ENCODE measurements at places on chromosomes 6 and 20. TPM values are rescaled to one million over a fixed set of nuclear protein-coding genes. Genes with fewer than 3 reads are reported as not detected.

SLC26A8 gene
- total RNA-seq: 0.61 TPM

C4B gene
- 170 TPM for total RNA-seq

- no peaks in the 10 kb centered on the region for H3K4me1 ChIP-seq
- no peak overlapping the region for H3K27ac ChIP-seq
- H3K36me3 ChIP-seq: no peaks in the 10 kb centered on the region
- DNase-seq: no peak
- H3K4me3 ChIP-seq: no peak overlapping the region
Observed at GRCh38 chr6:154689493-154690255, 43.5 kb upstream of the SCAF8 start.

DNA sequence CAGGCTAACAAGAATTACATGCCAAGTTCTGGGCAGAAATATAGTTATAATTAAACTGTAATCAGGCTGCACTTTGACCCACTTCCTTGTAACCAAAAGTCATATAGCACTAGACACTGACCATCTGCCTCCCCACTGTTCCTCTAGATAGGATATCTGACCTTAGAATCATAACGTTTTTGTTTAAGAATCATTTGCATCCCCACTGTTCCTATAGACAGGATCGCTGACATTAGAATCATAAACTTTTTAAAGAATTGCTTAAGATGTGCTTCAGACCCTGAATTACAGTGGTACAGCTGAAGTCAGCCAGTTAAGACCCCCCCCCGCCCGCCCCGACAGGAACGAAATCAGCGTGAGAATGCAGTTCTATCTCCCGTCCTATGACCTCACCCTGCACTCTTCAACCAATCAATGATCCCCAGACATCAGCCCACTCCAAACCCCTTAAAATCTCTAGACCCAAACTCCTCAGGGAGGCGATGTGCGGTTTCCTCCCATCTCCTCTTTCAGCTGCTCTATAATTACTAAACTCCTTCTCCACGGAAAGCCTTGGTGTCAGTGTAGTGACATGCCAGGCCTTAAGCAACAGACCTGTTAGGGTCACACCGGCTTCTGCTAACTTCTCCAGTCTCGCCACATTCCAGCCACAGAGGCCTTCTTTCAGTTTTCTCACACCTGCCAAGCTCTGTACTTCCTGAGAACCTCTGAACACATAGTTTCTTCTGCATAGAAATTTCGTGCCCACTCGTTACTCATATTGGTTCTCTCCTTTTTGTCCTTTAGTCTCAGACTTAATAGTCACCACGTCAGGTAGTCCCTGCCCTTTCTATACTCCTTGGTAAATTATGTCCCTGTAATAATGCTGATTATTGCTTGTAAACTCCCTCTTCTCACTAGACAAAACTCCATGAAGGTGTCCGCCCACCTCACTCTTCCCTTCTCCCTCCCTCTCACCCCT is 93.5 kb downstream of the DTNBP1 start:
- H3K36me3 ChIP-seq: no peaks in the 10 kb centered on the region
- peaks cover 10% of the 10 kb centered on the region for H3K4me1 ChIP-seq
- no peak for DNase-seq
- no peaks in the 10 kb centered on the region for H3K27me3 ChIP-seq

DNA sequence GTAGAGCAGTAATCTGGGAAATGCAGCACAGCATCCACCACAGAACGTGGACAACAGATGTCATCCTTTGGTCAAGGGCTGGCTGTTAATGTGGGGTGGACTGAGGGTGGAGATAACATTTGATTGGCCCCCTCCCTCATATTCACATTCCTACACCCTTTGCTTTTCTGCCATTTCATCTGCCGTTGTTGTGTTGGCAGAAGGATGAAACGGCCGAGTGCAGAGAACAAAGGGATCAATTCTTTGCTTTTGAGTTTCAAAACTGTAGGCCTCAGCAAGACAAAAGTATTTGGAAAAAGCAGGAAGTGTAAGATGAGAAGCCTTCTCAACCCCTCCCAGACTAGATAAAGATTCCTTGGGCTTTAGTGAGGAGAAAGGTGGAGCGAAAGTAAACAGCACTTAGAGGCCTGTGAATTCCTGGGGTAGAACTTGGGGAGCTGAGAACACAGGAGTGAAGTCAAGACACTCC is 74.2 kb upstream of the PHIP start:
- H3K27me3 ChIP-seq: no peaks in the 10 kb centered on the region
- no peak overlapping the region for H3K4me3 ChIP-seq
- H3K4me1 ChIP-seq: peaks cover 4% of the 10 kb centered on the region
- no peaks in the 10 kb centered on the region for H3K36me3 ChIP-seq
- H3K27ac ChIP-seq: no peak overlapping the region

GJA10 gene
- total RNA-seq: not detected

GRCh38 chr6:149212892-149213801 is 104.4 kb upstream of the TAB2 start:
- no peak overlapping the region for H3K27ac ChIP-seq
- no peak overlapping the region for H3K4me3 ChIP-seq
- no peaks in the 10 kb centered on the region for H3K27me3 ChIP-seq
- no peaks in the 10 kb centered on the region for H3K36me3 ChIP-seq

DNA sequence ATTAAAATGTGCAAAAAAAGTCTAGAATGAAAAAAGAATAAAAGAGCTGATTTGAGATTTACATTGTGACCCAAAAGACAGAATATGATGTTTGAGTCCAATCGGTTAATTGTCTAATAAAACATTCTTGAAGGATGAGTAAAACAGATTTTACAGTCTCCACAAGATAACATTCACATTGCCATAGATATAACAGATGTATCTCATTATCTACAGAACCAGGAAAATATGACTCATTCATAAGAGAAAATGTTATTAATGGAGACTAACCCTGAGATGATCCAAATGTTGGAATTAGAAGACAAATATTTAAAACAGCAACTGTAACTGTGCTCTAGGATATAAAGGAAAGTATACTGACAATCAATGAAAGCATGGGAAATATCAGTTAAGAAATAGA is 141.7 kb downstream of the RFX6 start:
- no peak overlapping the region for H3K4me3 ChIP-seq
- no peak for DNase-seq
- H3K36me3 ChIP-seq: no peaks in the 10 kb centered on the region
- no peaks in the 10 kb centered on the region for H3K4me1 ChIP-seq
- H3K27ac ChIP-seq: no peak overlapping the region
- H3K27me3 ChIP-seq: no peaks in the 10 kb centered on the region

DNA sequence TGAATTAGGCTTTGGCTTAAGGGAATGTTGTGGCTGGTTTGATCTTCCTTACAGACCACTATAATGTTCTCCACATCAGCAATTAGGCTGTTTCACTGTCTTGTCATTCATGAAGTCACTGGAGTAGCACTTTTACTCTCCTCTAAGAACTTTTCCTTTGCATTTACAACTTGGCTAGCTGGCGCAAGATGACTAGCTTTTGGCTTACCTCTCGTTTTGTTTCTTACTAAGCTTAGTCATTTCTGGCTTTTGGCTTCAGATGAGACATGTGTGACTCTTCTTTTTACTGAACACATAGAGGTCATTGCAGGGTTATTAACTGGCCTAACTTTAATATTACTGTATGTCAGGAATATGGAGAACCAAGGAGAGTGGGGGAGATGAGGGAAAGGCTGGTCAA is 143.2 kb downstream of the PTCHD4 start:
- H3K4me3 ChIP-seq: no peak overlapping the region
- H3K4me1 ChIP-seq: no peaks in the 10 kb centered on the region
- no peaks in the 10 kb centered on the region for H3K27me3 ChIP-seq
- H3K36me3 ChIP-seq: no peaks in the 10 kb centered on the region
- DNase-seq: no peak

DNA sequence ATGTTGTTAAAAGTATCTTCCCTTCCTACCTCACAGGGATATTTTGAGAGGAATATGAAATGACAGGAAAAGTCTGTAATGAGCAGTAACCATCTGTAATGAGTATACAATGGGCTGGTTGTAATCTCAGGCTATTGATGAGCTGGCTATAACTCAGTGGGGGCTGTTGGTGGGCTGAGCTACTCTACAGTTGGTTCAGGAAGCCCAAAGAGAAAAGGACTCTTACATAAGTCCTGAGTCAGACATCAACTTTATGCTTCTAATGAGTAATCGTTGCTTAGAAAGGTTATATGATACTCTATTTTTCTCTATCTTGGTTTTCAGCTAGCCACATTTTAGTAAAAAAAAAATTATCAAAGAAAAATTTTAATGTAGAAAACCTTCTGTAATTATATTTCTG is 26.4 kb downstream of the ZNF391 start:
- H3K4me1 ChIP-seq: no peaks in the 10 kb centered on the region
- H3K27me3 ChIP-seq: no peaks in the 10 kb centered on the region
- DNase-seq: no peak
- H3K4me3 ChIP-seq: no peak overlapping the region
- H3K27ac ChIP-seq: no peak overlapping the region

- no peak for DNase-seq
- H3K36me3 ChIP-seq: no peaks in the 10 kb centered on the region
- H3K27ac ChIP-seq: no peak overlapping the region
- H3K4me3 ChIP-seq: no peak overlapping the region
- no peaks in the 10 kb centered on the region for H3K27me3 ChIP-seq
Observed at GRCh38 chr20:53346335-53346648, 247.3 kb downstream of the ZNF217 start.

DNA sequence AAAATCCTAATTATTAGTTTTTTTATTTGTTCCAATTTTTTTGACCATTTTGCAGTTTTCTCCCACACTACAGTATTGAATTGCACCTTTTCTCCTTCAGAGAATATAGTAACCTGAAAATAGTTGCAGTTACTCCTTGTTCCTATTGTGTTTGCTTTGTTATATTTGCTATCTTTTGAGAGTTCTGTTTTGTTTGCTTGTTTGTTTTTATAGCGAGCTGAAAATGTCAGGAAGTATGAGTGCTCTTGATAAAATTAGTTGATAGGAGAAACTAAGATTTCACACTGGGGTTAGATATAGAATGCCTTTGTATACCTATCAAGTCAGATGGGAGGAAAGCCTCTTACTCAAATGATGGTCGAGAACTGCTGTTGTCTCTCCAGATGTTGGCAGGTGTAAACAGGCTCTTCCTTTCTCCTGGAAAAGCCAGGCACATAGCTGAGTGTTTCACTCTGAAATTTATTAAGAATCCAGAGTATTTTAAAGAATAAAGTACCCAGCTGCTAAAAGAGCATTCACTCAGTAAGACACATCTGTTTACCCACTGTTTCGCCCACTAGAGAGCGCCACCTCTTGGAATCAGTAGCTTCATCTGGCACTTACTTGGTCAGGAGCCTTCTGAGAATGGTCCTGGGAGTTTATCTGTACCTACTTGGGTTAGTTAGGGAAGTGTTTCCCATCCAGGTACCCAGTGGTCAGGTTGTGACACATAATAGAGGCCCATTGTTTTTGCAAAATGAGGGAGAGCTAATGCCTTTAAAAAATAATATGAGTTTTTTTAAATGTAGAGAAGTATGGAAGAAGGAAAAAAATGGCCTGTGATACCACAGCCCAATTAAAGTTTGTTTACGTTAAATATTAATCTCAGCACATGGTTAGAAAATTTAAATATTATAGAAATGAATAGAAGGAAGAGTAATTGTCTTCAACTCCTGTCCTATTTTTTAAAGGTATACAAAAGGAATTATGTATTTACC is 11.2 kb downstream of the NT5DC1 start:
- DNase-seq: no peak
- H3K36me3 ChIP-seq: peaks cover 32% of the 10 kb centered on the region
- H3K4me3 ChIP-seq: no peak overlapping the region
- H3K27me3 ChIP-seq: no peaks in the 10 kb centered on the region

GHRH gene
- not detected for total RNA-seq

- DNase-seq: no peak
- no peak overlapping the region for H3K4me3 ChIP-seq
- H3K27me3 ChIP-seq: peaks cover 14% of the 10 kb centered on the region
- H3K27ac ChIP-seq: no peak overlapping the region
Observed at GRCh38 chr20:59733351-59733750, 129.0 kb downstream of the PHACTR3 start.

- no peaks in the 10 kb centered on the region for H3K27me3 ChIP-seq
- no peak overlapping the region for H3K27ac ChIP-seq
- no peaks in the 10 kb centered on the region for H3K4me1 ChIP-seq
- DNase-seq: no peak
- H3K4me3 ChIP-seq: no peak overlapping the region
- H3K36me3 ChIP-seq: no peaks in the 10 kb centered on the region
Observed at GRCh38 chr20:42686057-42686456, 503.6 kb downstream of the PTPRT start.

DNA sequence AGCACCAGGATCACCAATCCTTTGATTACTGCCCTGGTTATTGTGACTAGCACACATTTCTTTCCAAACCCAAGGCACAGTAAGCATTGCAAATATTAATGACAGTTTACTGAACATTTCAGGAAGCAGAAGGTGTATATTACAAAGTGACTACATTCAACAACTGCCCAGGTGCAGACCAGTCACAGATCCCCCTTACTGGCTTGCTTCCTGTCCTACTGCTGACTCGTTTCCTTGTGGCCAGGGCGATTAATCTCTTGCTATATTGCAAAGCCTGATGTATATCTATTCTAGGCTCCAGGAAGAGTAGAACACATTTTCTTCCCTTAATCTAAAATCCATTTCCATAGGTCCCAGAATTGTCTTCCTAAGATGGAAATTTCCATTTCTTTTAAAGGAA is 77.2 kb upstream of the EPHA7 start:
- H3K4me1 ChIP-seq: no peaks in the 10 kb centered on the region
- peak; percentile 10 for DNase-seq
- H3K36me3 ChIP-seq: no peaks in the 10 kb centered on the region
- H3K27me3 ChIP-seq: no peaks in the 10 kb centered on the region
- no peak overlapping the region for H3K4me3 ChIP-seq
